ENCODE measurements at places on chromosomes 6 and 20.

- no peak for DNase-seq
Measured at GRCh38 chr6:93790981-93791380, 371.6 kb upstream of the EPHA7 start.

DNA sequence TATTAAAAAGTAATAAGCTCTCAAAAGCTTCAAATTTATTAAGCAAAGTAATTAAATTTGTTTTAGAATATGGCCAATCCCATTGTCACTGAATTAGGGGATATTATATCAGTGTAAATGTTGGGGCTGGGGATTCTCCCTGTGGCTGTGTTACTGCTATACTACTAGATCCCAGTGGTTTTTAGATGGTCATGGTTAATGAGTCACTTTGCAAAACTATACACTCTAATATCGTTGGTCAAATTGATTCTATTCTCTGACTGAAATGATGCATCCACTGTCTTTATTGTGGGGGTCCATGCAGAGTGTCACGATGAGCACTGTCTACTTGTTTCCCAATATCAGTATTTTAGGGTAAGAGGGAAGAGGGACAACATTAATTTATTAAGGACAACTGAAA lies 336.9 kb upstream of the PREP start:
- DNase-seq, result no peak

- DNase-seq, result no peak
Measured at GRCh38 chr20:4736875-4737274, 15.2 kb downstream of the PRND start.

DNA sequence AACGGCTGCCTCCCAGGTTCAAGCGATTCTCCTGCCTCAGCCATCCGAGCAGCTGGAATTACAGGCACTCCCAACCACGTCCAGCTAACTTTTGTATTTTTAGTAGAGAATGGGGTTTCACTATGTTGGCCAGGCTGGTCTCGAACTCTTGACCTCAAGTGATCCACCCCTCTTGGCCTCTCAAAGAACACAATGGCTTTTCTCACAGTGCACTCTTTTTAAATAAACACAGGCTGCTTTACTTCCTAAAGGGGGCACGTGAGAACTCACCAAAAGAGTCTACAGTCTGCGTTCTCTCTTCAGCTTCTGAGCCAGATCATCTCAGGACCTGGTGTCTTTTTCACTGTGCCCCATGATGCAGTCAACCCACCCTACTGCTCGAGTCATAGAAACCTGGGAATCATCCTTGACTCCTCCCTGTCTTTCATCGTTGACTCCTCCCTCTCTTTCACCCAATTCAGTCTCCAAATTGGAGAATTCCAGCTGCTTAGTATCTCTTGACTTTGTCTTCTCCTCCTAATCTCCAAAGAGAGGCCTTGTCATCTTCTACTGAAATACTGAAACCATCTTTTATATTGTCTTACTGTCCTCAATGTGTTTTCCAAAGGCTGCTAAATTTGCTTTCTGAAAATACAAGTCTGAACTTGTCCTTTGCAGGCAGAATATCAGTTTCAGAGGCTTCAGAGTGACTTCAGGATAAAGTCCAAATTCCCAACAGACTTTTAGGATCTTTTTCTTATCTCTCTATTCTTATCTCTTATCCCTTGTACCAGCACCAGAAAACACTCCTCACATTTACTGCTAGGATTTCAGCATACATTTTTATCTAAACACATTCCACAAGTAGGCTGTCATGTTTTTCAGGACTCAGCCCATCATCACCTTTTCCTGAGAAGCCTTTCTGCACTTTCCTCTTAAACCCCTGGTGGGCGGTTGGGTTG lies 323.4 kb downstream of the SYNE1 start:
- peak; percentile 64 for DNase-seq

DNA sequence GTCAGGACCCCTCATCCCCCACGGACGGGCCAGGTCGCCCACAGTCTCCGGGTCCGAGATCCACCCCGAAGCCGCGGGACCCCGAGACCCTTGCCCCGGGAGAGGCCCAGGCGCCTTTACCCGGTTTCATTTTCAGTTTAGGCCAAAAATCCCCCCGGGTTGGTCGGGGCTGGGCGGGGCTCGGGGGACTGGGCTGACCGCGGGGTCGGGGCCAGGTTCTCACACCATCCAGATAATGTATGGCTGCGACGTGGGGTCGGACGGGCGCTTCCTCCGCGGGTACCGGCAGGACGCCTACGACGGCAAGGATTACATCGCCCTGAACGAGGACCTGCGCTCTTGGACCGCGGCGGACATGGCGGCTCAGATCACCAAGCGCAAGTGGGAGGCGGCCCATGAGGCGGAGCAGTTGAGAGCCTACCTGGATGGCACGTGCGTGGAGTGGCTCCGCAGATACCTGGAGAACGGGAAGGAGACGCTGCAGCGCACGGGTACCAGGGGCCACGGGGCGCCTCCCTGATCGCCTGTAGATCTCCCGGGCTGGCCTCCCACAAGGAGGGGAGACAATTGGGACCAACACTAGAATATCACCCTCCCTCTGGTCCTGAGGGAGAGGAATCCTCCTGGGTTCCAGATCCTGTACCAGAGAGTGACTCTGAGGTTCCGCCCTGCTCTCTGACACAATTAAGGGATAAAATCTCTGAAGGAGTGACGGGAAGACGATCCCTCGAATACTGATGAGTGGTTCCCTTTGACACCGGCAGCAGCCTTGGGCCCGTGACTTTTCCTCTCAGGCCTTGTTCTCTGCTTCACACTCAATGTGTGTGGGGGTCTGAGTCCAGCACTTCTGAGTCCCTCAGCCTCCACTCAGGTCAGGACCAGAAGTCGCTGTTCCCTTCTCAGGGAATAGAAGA lies 978 bp downstream of the HLA-A start:
- DNase-seq, result peak; percentile 45

DNA sequence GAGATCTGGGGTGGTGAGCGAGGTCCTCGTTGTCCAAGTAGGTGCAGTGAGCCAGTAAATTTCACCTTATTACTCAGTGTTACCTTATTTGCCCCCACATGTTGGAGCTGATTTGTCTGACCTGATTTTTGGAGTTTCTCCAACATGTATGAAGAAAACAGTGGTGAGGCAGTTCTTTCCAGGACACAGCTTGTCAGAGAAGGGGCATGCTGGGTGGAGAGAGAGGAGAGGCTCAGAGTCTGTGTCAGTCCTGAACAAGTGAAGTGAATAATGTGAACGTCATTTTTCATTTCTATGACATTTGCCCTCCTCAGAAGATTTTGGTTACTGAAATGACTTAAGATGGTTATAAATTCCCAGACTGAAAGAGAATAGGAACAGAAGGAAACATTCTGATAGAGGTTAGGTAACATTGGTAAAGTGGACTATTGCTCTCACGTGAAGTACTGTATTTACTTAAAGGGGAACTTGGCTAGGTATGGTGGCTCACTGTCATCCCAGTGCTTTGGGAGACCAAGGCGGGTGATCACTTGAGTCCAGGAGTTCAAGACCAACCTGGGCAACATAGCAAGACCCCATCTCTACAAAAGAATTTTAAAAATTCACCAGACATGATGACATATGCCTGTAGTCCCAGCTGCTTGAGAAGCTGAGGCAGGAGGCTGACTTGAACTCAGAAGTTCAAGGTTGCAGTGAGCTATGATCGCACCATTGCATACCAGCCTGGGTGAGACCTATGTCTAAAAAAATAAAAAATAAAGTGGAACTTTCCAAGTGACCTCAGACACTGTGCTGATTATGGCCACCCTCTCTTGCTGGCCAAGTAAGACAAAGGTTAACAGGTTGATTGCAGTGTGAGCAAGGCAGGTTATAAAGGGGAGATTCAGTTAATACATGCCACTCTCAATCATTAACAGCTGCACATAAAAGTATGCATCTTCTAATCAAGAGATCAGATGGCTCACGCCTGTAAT lies 184.3 kb downstream of the EDN1 start:
- DNase-seq, result peak; percentile 37

- no peak for DNase-seq
Measured at GRCh38 chr20:56964901-56965300, 301.5 kb downstream of the BMP7 start.

Measured in lung microvascular endothelial cell (primary cell).